Activated CD4-positive, CD25-positive, alpha-beta regulatory T cell treated with anti-CD3 and anti-CD28 coated beads, Interleukin-2, amount 50 U/mL, for 24 hours (primary cell): ENCODE measurements at places on chromosomes 11 and 22.

DNA sequence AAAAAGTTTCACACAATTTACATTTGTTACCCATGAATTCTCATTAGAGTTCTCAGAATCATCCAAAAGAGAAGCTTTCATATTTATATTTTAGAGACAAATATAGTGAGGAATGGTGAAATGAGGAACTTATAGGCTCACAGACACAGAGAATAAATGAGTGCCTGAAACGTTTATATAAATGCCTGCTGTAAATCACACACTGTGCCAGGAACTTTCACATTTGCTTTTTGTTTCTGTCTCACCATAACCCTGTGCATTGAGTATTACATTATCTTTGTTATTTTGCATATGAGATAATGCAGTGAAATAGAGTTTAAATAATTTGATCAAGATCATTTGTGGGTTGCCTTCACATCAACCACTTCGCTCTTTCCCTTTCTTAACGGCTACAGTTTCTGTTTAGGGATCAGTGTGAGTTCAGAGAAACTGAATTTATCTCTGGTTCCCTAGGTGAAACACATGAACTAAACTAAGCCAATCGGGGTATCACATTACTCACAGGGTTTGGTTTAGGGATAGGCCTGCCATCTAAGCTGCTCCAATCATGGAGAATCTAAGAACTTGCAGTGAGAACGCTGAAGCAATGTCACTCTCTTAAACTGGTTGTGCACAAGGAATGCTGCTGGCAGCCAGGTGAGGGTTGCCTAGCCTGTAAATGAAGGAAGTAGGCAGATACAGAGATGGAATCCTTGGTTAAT lies 1339.2 kb upstream of the TENM4 start:
- ATAC-seq: no peak

DNA sequence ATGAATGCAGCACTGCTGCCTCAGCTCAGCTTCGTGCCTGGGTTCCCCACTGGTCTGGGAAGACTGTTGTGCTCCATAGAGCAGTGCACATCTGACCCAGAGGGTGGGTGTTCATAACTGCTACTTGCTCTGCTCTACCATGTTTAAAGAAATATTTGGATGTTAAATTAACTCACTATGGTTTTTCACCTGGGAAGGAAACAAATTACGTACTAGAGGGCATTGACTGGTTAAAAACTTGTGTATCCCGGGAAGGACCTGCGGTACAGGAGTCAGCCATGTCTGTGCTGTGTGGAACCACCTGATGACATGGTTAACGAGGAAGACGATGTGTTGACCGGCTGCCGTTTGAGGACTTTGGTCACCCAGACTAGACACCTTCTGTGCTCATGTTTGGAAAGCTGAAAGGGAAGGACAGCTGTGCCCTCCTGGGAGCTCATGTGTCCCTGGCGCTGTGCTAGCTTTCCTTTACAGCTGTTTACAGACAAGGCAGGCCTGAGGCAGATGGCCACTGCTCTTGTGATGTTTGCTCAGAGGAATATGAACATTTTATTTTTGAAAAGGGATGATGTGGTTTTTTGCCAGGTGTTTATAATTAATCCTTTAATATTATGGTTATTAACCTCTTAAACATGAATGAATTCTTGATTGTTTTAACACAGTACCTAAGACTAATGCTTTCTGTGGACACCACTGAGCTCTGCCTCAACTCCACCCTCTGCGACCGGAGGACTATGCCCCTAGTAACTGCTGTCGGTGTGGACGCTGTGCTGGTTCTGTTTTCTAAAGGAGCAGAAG lies 14.3 kb upstream of the AIFM3 start:
- no peak for ATAC-seq

DNA sequence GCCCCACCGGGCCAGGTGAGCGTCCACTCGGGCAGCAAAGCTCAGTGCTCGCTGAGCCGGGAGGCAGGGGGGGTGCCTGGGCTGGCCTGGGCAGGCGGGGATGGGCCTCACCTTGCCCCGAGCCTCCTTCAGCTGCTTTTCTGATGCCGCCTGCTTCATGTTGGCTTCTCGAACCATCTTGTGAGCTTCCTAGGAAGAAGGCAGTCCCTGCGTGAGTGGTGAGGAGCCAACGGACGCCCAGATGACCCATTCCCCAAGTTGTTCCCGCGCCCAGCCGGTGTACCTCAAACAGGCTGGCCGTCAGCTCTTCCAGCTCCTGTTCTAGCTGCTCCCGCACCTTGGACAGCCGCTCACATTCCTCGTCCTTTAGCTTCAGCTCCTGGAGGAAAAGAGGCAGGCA lies 10.1 kb downstream of the RAB3IL1 start:
- ATAC-seq: no peak

- peak; percentile 58 for ATAC-seq
These were observed 25.9 kb upstream of the CCDC34 start for GRCh38 chr11:27388869-27389268.

DNA sequence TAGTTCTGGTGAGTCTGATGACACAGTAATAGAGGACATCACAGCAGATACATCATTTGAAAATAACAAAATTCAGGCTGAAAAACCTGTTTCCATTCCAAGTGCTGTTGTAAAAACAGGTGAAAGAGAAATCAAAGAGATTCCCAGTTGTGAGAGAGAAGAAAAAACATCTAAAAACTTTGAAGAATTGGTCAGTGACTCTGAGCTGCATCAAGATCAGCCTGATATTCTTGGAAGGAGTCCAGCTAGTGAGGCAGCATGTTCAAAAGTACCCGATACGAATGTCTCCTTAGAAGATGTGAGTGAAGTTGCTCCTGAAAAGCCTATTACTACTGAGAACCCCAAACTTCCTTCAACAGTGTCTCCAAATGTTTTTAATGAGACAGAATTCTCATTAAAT lies 38.7 kb downstream of the RTN3 start:
- no peak for ATAC-seq

DNA sequence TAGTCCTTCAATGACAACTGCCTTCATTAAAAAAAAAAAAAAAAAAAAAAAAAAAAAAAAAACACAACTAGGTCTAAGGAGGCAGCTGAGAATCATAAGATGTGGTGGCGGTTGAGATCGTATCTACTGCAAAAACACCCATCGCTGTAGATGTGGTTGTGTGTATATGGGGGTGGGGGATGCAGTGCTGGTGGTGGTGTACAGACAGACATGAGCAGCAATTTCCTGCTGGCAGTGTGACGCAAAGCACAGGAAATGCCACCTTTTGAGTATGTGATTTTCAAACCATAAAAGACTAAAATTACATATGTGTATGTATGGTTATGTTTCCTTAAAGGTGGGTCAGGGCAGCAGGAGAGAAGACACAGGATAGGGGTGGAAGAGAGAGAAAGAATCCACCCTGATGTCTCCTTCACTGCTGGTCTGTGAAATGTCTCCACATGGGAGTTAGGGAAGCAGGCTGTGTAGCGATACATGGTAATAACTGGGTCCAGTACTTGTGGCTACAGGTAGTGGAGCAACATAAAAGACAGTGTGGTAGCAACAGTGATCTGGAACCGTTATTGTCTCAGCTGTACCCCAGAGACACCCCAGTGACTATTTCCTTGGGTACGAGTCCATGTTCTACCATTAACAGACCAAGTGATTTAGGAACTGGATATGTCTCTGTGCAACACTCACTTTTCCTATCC lies 57.9 kb downstream of the SYTL2 start:
- ATAC-seq: peak; percentile 96

DNA sequence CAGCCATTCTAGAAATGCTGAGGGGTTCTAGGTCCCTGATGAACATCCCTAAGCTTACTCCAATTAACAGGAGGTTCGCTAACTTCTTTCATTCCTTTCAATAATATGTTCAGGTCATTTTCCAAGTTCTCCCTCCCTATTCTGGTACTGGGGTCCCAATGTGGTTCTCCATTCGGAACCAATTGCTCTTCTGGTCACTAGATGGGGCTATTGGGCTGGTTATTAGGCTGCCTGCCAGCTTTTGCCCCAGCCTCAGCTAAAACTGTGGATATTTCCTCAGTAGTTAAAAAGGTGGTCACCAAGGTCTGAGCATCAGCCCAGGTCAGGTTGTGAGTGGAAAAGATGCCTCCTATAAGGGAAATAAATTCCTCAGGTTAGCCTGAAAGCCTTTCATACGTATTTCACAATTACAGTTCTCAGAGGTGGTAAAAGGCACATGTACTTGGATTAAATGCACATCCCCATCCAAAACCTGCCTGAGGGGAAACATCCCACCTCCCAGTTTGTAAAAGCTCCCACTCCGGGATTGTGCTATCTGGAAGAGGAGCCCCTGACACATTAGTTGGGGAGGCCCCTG lies 161.1 kb upstream of the CCDC179 start:
- ATAC-seq: no peak

- ATAC-seq: no peak
These were observed 146.4 kb upstream of the TIMP3 start for GRCh38 chr22:32655068-32655467.

- no peak for ATAC-seq
These were observed 268.2 kb upstream of the C11orf87 start for GRCh38 chr11:109153836-109154235.

- ATAC-seq: no peak
These were observed 21.4 kb downstream of the YPEL1 start for GRCh38 chr22:21714059-21714770.

DNA sequence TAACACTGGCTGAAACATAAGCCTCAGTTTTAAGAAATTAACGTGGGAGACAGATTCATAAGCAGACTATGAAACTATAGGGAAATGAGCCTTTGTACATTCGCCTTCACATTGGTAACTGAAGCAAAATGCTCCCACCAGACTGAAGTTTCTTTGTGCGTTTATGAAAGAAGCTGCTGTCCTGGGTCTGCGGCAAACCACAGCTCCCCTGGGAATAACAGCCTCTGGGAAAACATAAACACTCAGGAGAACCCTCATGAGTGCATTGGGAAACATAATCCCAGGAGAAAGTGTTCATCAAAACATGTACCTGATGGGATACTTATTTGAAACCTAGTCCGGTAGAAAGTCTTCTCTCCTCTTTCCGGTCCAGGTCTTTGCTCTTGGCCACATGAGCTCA lies 193.1 kb upstream of the LARGE1 start:
- no peak for ATAC-seq

- no peak for ATAC-seq
These were observed 22.1 kb upstream of the BDNF start for GRCh38 chr11:27722117-27722952.

GRCh38 chr11:94845622-94846021 lies 77.5 kb downstream of the AMOTL1 start:
- no peak for ATAC-seq

DNA sequence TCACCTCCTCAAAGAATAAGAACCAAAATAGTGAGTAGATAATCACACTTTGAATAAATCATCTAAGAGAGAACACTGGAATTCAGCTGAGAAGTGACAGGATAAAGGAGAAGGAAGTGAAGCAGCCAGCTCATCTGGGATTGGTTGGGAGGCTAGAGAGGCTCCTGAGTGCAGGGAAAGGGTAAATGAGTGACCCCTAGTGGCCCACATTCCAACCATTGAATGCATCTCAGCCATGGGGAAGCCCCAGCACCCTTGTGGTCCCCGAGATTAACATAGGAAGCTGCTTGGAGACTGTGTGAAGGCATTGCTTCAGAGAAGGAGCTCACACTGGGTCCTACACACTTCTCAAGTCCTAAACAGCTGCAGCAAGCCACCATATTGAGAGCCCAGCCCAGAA lies 82.3 kb downstream of the JRKL start:
- ATAC-seq: no peak

GRCh38 chr22:43388420-43388851 lies 23.4 kb upstream of the MPPED1 start:
- ATAC-seq: peak; percentile 61

DNA sequence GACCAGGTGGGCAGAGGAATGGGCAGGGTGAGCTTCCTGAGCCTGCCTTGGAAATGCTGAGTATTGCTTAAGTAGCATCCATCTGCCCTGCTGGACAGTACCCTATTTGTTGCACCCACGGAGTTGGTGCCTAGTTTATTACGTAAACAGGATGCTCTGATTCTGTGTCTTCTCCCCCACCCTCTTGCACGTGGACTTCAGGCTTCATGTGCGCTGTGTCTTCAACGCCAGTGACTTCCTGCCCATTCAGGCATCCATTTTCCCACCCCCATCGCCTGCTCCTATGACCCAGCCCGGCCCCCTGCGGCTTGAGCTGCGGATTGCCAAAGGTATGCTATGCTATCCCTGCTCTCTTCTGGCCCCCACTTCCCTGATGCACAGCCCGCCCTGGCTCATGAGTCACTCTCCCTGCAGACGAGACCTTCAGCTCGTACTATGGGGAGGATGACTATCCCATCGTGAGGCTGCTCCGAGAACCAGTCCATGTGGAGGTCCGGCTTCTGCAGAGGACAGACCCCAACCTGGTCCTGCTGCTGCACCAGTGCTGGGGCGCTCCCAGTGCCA lies 5.7 kb downstream of the ZP1 start:
- ATAC-seq: no peak

GRCh38 chr11:128343135-128343514 lies 244.2 kb downstream of the ETS1 start:
- no peak for ATAC-seq

DNA sequence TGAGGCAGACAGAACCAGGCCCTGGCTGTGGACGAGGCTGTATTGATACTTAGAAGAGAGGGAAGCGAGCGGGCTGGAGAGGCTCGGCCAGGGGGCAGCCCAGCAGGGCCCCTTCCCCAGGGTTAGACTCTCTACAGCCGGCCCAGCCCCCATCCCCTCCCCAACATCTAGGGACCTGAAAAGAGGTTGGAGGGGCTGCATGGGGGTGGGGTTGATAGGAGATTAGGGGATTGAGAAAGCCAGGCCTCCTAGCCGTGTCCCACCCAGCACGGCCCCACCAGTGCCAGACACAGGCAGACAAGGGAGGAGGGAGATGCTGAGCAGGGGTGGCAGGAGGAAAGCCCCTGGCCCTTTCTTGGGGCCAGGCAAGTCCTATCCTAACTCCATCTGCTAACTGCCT lies 5.7 kb downstream of the LSP1 start:
- no peak for ATAC-seq

DNA sequence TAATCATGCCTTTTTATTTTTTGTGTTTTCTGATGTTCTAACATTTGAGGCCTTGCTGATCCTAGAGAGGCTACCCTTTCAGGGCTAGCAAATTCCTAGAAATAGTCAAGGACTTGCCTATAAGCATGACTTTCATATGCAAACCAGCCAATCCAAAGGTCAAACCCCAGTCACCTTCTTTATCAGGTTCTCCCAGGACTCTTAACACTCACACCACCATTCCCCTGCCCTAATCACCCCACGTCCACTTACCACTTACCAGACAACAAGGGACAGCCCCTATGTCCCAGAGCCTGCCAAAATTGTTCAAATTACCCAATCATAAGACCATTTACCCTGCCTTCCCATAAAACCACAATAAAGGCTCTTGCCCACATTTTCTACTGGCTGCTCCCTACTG lies 1339.8 kb downstream of the LRRC4C start:
- ATAC-seq: no peak

- no peak for ATAC-seq
These were observed 2.6 kb upstream of the DSCAML1 start for GRCh38 chr11:117799634-117800033.

DNA sequence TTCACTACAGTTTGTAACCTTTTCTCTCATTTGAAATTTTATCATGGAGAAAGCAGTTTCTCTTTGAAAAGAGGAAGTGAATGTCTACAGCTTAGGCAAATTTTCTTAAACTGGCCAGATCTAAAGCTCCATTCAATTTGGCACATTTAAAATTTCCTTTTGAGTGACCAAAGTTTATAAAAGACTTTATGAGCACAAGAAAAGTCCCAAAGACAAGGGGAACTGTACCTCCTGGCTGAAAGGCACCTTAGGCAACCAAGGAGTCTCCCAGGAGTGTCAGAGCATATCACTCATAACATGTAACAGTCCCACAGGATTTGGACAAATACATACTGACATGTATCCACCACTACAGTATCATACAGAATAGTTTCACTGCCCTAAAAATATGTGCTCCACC lies 41.3 kb downstream of the NARS2 start:
- no peak for ATAC-seq
